ENCODE measurements at places on chromosomes 7 and 10. TPM values are rescaled to one million over a fixed set of nuclear protein-coding genes. Genes with fewer than 3 reads are reported as not detected.

The EN2 gene
- 1.7 TPM for total RNA-seq

The TACR2 gene
- total RNA-seq = 0.08 TPM

The CREB5 gene
- 4.0 TPM for total RNA-seq

The FAM237B gene
- not detected for total RNA-seq

The GPC2 gene
- total RNA-seq = 65.3 TPM

The SPDYE2 gene
- total RNA-seq = not detected

The GLCCI1 gene
- 3.6 TPM for total RNA-seq

The MUC3A gene
- total RNA-seq = not detected

The PPP1R17 gene
- total RNA-seq = not detected

The OR6V1 gene
- not detected for total RNA-seq

The SOSTDC1 gene
- total RNA-seq = not detected

The NPTX2 gene
- total RNA-seq = 121 TPM

The TSC22D4 gene
- 32.9 TPM for total RNA-seq

The NCF1 gene
- total RNA-seq = not detected

The LBX1 gene
- 11.7 TPM for total RNA-seq

The GCK gene
- total RNA-seq = 0.13 TPM

The NME8 gene
- total RNA-seq = not detected

The CYP3A4 gene
- total RNA-seq = 0.11 TPM

The CCDC3 gene
- 82.5 TPM for total RNA-seq

The FANK1 gene
- total RNA-seq = 1.4 TPM

The PRSS2 gene
- not detected for total RNA-seq

The PDE1C gene
- total RNA-seq = 0.10 TPM

The CRPPA gene
- 13.1 TPM for total RNA-seq

The BAG3 gene
- total RNA-seq = 18.7 TPM

The MAT1A gene
- total RNA-seq = 0.11 TPM

The TBXAS1 gene
- total RNA-seq = 0.21 TPM

The C10orf67 gene
- total RNA-seq = not detected

The LRIT1 gene
- total RNA-seq = 0.11 TPM

The CYP2C19 gene
- total RNA-seq = 0.08 TPM

The TUBAL3 gene
- total RNA-seq = not detected

The SPDYE8 gene
- total RNA-seq = not detected

The C10orf62 gene
- 0.62 TPM for total RNA-seq

The USP6NL gene
- 6.0 TPM for total RNA-seq

The CYP26C1 gene
- total RNA-seq = 0.10 TPM

The IGF2BP3 gene
- total RNA-seq = 28.0 TPM

The OPN1SW gene
- total RNA-seq = 2.8 TPM

The ARHGEF5 gene
- total RNA-seq = 0.70 TPM

The IFIT1 gene
- 49.0 TPM for total RNA-seq

The FGFBP3 gene
- total RNA-seq = 0.42 TPM

The TAF5 gene
- total RNA-seq = 3.5 TPM

The IGFBP1 gene
- not detected for total RNA-seq

The FFAR4 gene
- not detected for total RNA-seq

The NAT16 gene
- not detected for total RNA-seq

The ARHGAP12 gene
- 81.9 TPM for total RNA-seq

The TMEM270 gene
- not detected for total RNA-seq

Measured in myocyte (in vitro differentiated cells).